ENCODE measurements at places on chromosomes 1 and 21.

DNA sequence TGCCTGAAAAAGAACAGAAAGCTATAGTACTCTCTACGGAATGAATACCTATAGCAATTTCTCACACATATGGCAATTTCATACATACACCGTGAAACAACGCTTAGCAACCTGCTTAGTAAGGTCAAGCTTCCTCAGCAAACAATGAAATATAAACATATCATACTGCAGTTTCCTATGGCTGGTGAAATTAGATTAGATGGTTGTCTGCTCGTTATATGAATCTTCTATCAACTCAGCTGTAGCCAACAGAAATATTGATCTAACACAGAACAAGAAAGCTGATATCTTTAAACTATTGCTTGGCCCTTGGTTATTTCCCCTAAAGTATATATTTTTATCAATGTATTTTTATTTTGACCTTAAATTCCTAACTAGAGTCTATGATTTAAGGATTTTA, 187.8 kb downstream of the SLC44A5 start:
- no peak for DNase-seq

GRCh38 chr1:12567288-12567819, 50.7 kb downstream of the DHRS3 start:
- DNase-seq, result no peak

DNA sequence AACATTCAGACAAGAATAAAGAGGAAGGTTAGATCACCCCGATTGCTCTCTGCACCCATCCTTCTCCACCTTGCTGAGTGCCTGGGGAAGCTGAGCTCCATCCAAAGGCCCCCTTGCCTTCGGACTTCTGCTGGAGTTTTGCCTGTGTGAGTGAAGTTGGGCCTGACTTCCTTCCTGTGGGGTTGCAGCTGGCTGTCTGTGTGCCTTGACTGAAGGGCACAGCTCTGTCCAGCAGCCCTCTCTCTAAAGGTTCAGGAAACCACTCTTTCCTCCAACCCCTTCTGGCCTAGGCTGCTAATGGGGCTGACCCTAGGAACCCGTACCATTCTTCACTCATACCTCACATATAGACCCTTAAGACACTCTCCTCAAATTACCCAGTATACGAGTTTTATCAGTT, 173.4 kb upstream of the HMCN1 start:
- DNase-seq, result no peak

- no peak for DNase-seq
Observed at GRCh38 chr1:216827251-216827650, 104.0 kb upstream of the ESRRG start.

DNA sequence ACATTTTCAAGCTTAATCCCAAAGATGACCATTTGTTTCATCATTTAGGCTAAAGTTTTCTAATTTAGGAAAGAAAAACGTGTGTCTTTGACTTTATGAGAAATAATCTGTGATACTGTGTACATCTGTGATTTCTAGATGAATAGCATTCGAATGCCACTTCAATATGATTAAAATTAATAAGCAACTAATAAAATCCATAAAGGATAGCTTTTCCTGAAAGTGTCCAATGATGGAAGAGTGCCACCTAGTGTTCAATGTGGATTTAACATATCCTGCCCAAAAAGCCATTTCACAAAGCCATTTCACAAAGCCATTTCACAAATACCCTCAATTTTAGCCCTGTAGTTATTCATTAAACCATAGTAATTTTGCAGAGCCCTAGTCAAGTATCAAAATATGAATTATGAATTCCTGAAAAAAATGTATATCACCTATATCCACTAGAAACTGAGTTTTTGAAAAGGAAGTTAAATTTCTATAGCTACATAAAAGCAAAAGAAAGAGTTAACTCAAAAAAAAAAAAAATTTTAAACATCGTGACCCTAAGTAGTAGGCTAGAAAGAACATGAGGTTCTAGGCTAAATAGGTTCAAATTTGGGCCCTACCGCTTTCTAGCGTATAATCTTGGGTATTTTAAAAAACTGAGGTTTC, 19.1 kb downstream of the NME7 start:
- peak; percentile 51 for DNase-seq

DNA sequence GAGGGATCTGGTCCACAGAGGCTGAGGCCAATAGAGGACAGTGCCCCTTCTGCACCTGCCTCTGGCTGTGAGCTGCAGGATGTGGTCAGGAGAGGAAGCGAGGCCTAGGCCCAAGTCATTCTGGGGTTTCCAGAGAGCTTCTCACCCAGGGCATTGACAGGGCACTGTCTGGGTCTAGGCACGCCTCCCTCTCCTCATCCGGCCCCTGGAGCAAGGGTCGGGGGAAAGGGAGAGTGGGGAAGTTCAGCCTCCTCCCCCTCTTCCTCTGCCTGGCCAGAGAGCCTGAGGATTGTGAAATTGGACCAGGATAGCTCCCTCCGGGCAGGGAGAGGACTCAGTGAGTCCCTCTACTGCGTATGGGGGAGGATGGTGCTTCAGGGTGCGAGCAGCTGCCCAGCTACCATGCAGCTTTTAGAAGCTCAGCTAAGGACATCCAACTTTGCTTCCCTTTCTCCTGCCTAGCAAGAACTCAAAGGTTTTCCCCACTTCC, 6.3 kb upstream of the INAVA start:
- no peak for DNase-seq

DNA sequence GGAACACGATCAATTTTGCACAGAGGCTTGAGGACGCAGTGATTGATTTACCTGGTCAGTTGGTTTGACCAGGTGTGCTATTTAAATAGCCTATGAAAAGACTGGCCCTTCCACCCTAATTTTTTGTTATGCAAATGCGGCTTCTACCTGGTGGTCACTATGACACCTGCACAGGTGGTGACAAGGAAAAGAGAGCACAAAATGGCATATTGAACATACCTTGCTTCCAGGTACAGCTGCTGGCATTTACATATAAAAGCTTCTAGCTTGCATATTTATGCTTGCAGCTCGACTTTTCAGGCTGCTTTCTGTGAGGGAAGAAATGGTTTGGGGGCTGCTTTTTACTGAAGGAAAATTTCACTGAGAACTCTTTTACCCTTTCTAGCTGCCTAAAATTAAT, 15.3 kb upstream of the FMO4 start:
- DNase-seq, result no peak

GRCh38 chr21:41883582-41883981, 4.4 kb upstream of the PRDM15 start:
- no peak for DNase-seq

GRCh38 chr1:156590326-156591180, 1.0 kb upstream of the NAXE start:
- no peak for DNase-seq

DNA sequence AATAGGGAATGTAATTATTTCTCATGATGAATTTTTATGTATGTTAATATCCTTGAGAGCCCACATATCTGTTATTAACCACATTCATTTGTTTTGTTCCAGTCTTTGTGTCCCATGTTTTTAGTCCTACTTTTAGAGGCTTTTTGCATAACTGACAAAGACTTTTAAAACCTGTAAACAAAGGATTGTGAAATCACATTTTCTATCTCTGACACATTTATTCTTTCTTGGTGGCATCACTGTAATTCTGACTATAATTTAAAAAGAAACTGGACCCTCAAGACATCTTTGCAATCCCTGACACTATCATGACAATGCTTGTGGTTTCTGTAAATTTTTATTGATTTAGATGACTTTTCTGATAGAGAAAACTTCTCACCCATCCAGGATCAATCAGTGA, 313.1 kb downstream of the SIPA1L2 start:
- DNase-seq, result no peak

GRCh38 chr21:33801424-33802405, 113.9 kb downstream of the ATP5PO start:
- DNase-seq, result peak; percentile 69

GRCh38 chr1:9115351-9116205, 13.3 kb downstream of the GPR157 start:
- DNase-seq, result no peak

- no peak for DNase-seq
Observed at GRCh38 chr1:89064632-89065031, 376 bp downstream of the GBP1 start.

DNA sequence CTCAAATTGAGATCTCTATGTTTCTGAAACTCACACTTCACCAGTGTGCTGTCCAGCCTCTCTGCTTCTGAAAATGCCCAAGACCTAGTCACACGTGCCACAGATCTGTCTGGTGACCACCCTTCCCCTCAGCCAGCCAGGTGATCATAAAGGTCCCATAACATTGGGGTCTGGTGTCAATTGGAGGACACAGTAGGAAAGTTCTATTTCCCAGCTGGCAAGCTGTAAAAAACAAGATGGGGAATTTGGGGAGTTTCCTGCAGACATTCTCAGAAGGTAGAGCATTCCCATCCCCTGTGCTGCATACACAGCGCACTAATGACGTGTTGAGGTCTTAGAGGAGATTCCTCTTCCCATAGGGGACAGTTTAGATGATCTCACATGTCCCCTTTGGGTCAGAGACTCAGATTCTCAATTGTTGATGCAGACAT, 50.1 kb downstream of the RPS6KA1 start:
- DNase-seq, result no peak

DNA sequence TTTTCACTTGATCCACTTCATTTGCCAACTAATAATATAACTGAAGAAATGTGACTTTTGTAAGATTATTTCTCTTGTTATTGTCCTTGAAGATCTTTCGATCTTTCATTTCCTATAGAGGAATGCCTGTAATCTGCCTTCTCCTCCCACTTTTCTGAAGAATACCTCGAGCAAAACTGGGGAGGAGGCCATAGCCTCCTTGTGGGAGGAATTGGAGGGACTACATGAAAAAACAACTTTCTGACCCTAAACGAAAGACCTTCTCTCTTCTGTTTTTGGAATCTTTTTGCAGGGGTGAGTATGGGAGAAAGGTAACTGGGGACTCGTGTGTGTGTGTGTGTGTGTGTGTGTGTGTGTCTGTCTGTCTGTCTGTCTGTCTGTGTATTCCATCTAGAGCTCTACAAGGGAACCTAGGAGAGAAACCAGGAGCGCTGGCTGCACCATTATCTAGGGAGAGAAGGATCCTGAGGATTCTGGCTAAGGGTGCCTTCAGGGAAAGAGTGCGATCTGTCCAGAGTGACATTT, 32.4 kb upstream of the MAB21L3 start:
- no peak for DNase-seq

GRCh38 chr1:51168936-51169335, 66.9 kb downstream of the C1orf185 start:
- no peak for DNase-seq

- DNase-seq, result no peak
Observed at GRCh38 chr21:25528515-25528914, 78.8 kb downstream of the MRPL39 start.

DNA sequence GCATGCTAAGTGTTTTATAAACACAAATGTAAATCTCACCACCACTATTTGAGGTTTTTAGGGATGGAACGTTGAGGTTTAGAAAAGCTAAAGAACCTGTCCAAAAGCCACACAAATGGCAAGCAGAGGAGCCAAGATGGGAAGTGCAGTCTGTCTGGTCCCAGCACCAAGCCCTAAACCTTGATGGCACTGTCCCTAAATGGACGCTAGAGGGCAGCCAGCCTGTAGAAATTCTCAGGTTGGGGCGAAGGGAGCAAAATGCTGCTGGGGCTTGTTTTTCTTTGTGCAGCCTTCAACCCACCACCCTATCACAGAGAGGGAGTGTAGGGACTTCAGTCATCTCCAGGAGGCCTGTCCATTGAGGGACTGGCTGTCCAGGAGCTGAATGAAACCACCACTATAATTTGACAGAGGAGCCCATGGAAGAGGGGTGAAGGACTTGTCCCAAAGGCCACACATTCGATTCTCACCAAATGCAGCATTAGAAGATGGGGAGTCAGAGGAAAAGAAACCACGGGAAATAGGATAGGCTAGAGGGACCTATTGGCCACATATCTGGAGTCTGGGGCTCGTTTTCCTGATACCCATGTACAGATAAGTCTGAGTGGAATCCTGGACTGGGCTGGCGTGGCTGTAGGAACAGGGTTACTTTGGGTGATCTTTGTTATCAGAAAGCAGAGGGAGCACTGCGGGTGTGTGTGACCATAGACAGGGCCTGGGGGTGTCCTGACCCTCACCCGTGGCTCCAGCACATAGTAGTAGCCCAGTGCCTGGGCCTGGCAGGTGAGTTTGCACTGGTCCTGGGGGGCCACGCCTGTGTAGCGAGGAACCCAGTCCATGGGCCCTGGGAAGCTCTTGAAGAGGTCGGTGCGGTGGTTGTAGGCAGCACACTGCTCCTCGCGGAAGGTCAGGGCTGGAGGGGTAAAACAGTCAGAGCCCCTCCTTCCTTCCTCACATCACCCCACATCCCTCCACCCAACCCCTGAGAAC, 6.1 kb downstream of the ADAMTS4 start:
- no peak for DNase-seq

DNA sequence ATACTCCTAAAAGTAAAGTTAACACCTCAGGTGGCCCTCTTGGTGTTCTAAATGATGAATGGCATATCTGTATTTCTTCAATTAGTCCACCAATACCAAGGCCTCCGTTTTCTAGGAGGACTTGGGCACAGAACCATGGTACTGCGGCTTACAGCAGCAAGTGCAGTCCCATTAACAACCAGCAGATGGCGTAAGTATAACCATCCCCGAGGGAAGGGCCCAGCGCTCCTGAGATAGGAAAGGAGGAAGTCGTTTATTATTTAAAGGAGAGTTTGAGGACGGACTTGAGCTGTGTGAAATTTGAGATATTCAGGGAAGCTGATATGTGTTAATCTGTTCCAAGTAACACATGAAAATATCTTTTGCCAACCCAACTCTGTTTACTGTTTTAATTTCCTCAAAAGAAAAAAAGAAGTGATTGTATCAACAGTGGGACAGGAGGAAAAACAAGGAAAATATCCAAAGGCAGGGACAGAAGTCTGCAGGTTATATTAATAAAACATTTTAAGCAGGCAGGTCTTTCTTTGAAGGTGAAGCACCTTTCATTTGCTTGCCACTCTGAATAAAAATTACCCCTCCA, 37.7 kb upstream of the KCNJ15 start:
- peak; percentile 46 for DNase-seq

DNA sequence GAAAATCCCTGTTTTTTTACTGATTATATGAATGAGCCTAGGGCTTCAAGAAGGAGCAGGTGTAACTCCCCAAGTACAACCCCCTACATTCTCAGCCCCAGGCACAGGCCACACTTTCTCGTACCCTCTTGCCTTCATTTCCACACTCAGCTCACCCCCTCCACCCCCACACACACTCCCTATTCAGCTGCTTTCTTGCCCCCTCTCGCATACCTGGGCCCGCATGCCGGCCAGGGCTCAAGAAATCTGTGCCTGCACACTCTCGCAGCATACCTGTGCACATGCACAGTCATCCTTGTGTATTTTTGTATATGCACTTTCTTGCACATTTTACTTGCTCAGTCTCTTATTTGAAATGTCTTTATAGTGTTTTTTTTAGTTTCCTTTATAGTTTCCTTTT, 2.0 kb downstream of the PTPRF start:
- DNase-seq, result no peak

GRCh38 chr1:42003433-42003832, 84.7 kb upstream of the HIVEP3 start:
- no peak for DNase-seq
